Mesenteric fat pad (tissue), 1 donor: ENCODE measurements at places on chromosomes 4 and X.

DNA sequence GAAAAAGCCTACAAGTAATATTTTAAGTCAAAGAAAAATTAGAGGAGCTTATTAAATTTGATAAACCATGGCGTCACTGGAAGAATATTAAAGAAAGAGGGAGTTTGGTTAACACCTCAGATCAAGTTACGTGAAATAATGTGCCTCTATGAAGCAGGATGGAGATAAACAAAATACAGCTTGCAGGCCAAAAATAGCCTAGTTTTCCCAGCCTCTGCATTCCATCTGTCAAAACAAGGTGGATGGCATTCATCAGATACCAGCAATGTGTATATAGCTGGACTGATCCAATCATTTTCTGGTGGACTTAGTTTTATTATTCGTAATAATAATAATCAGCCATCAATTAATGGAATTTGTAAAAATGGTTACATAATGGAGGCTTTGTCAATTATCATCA, 230.7 kb downstream of the NR3C2 start:
- DNase-seq, result no peak

- DNase-seq, result no peak
Observed at GRCh38 chr4:48943387-48943786, 36.8 kb upstream of the OCIAD2 start.

DNA sequence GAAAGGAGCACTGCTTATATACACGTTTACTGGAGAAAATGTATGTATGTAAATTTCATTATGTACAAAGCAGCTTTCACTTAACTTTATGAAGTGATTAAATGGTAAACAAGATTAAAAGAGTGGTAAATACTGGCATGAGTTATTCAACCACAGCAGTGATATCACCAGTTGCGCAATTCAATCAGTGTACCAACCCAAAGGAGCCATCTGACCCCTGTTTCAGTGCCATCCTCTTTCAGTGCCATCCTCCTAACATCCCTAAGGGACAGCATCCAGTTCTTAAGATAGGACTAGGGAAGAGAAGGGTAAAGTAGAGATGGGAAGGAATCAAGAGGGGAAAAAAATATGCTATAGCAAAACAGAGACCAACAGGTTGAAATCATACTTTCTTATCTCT, 16.2 kb downstream of the HPF1 start:
- DNase-seq, result no peak

GRCh38 chr4:67616478-67616877, 58.0 kb downstream of the STAP1 start:
- no peak for DNase-seq

GRCh38 chr4:3017504-3017903, 54.1 kb downstream of the GRK4 start:
- no peak for DNase-seq

- DNase-seq, result no peak
Observed at GRCh38 chr4:15535599-15535998, 65.9 kb downstream of the CC2D2A start.

DNA sequence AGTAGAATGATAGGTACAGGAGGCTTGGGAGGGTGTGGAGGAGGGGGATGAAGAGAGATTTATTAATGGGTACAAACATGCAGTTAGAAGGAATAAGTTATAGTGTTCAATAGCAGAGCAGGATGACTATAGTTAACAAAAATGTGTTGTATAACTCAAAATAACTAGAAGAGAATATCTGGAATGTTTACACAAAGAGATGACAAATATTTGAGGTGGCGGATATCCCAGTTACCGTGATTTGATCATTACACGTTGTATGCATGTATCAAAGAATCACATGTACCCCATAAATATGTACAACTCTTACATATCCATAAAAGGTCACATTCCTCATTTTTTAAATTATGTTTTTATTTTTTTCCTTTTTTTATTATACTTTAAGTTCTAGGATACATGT, 456.6 kb downstream of the MAGEB5 start:
- no peak for DNase-seq

DNA sequence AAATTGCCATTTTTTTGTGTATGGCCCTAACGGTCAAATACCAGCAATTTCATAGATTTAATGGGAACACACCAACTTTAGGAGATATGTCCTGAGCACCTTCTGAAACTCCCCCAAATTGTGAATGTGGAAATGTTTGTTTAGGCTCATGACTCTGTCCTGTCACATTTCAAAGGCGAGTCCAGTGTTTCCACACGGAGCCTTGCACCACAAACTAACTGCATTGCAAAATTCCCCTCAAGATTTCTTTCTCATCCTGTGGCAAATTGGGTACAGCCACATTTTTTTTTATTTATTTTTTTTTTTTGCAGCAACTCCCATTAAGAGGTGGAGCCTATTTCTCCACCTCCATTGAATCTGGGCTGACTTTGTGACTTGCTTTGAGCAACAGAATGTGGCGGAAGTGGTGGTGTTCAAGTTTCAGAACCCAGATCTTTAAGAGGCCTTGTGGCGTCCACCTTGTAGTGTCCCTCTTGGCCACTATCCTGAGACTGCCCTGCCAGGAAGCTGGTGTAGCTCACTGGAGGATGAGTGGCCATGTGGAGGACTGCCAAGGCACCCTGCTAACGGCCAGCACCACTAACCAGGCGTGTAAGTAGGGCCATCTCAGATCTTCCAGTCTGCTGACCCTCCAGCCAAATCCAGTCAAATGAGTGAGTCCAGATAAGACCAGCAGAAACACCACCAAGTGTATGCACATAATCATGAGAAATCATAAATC, 172.4 kb upstream of the SCML1 start:
- DNase-seq, result no peak

DNA sequence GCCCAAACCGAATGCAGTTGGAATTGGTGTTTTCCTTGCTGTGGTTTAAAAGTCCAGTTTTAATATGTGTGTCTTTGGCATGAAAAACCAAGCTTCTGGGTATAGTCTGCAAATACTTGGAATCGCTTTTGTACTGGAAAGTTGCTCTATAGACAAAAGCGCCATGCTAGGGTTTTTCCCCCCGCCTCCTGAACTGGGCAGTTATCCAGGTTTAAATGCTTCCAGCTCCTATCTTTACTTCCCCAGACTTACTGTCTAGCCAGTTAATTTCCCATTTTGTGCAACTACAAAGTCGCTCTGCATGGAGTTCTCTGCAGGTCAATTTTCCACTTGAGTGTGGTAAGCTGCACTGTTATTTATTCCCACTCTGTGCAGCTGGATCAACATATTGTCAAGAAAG, 2.7 kb downstream of the RASL11B start:
- DNase-seq, result no peak

DNA sequence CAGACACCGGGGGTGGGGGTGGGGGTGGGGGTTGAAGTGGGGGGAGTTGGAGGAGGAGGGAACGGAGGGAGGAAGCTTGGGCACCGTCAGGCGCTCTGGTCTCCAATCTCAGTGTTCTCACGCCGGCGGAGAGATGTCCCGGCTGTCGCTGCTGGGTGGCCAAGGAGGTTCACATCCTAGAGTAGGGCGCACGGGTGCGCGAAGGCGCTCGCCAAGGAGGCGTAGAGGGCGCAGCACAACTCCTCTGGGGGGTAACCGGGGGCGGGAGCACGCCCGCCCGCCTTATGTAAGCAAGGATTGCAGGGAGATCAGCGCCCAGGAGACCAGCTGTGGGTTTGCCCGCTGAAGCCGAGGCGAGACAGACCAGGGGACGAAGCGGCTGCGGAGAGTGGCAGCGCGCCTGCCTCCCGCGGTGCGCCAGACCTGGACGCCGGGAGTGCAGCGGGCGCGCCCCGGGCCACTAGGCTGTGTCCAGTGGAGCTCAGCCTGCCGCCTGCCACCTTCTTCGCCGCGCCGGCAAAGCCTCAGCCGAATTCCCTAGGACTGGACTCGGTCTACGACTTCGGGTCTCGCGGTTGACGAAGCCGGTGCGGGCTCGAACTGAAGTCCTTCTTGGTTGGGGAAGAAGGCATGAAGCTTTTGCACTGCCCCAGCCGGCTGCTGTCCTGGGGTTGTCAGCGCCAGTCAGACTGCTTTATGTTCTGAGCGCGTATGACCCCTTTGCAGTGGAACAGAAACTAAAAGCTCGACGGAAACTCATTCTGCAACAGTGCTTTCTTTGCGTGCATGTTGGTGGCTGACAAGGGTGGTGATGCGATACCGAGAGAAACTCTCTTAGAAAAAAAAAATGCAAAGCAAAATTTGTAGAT, 707 bp upstream of the UNC5C start:
- DNase-seq, result no peak

GRCh38 chr4:146814750-146815149, 130.9 kb downstream of the TTC29 start:
- DNase-seq, result no peak

GRCh38 chr4:165381821-165382373, 3.1 kb downstream of the CPE start:
- DNase-seq, result no peak
